Sigmoid colon (tissue), 7 donors: ENCODE measurements at places on chromosomes 3 and 15. TPM values are rescaled to one million over a fixed set of nuclear protein-coding genes. Genes with fewer than 3 reads are reported as not detected.

BNC1 gene
- 0.06 TPM for polyA plus RNA-seq

THSD4 gene
- 5.1 TPM for polyA plus RNA-seq

HTR3E gene
- not detected for polyA plus RNA-seq

TRH gene
- not detected for polyA plus RNA-seq

ZDHHC19 gene
- 0.38 TPM for polyA plus RNA-seq

SLC2A2 gene
- polyA plus RNA-seq: not detected

HCN4 gene
- under 0.01 TPM for polyA plus RNA-seq

CA12 gene
- polyA plus RNA-seq: 76.2 TPM

RCCD1 gene
- 11.8 TPM for polyA plus RNA-seq

ISL2 gene
- polyA plus RNA-seq: not detected

LIPH gene
- 34.7 TPM for polyA plus RNA-seq
